ENCODE measurements at places on chromosomes 5 and 9. TPM values are rescaled to one million over a fixed set of nuclear protein-coding genes. Genes with fewer than 3 reads are reported as not detected.
A peak's percentile ranks its signal among the peaks of the same experiment; 100 is the strongest.

DNA sequence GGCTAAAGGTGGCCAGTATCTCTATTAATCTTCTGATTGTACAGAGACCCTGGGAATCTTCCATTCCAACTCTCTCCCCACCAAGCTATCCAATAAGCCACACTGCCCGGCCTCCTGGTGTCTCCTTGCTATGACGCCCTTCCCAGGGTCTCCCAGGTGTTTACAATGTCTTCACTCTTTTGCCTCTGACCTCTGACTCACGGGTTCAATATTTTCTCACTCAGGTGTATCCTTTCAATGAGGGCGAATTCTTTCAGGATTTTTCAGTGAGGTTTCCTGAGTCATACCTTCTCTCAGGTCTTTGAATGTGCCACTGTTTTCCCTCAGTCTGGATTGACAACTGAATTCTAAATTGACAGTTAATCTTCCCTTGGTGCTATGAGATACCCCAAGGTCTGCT, 53.7 kb upstream of the IRX4 start:
- peak; percentile 83 for DNase-seq

GRCh38 chr9:1455766-1456165, 405.6 kb downstream of the DMRT2 start:
- DNase-seq: no peak

Gene ZDHHC11
- total RNA-seq: 7.0 TPM

Gene MUSK
- not detected for total RNA-seq

Gene PRXL2C
- total RNA-seq: 17.0 TPM

Gene NOL8
- 41.8 TPM for total RNA-seq

DNA sequence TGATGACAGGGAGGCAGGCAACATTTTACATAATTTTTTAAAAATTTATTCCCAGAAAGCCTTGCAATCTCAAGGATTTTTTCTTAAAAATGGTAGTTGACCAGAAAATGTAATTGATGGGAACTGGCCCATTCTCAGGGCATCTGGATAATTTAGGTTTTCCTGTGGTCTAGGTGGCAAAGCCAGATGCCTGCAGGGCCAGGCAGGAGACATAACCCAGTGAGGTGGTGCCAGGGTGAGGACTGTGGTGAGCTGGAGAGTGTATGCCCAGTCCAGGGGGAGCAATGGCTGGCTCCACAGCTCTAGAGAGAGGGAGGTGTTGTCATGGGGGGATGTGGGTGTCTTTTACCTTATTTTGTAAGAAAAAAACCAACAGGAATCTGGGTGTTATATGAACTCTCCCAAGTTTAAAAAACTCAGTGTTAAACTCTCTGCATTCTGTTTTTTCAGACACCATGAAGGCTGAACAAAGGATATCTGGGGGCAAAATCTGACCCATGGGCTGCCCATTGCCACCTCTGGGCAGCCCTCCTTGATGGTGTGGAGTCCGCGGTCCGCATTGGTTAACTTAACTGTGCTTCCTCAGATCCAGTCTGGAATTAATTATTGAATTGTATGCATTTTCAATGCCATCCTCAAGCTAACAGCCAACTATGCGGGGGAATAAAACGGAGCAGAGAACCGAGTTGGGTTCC, 43.9 kb downstream of the BOD1 start:
- peak; percentile 57 for DNase-seq

- DNase-seq: peak; percentile 23
Observed at GRCh38 chr9:79028101-79028500, 543.7 kb upstream of the TLE4 start.

DNA sequence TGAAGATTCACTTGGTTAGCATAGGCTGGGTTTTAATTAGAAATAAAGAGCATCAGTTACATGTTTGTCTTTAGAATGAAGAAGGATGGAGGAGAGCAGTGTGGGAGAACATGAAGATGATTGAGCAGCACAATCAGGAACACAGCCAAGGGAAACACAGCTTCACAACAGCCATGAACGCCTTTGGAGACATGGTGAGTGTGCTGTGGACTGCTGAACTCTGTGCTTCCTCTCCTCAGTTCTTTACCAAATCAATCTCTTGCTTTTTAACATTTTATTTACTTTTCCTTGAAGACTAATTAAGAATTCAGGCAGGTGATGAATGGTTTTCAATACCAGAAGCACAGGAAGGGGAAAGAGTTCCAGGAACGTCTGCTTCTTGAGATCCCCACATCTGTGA, 38.2 kb upstream of the SPATA31E1 start:
- no peak for DNase-seq

DNA sequence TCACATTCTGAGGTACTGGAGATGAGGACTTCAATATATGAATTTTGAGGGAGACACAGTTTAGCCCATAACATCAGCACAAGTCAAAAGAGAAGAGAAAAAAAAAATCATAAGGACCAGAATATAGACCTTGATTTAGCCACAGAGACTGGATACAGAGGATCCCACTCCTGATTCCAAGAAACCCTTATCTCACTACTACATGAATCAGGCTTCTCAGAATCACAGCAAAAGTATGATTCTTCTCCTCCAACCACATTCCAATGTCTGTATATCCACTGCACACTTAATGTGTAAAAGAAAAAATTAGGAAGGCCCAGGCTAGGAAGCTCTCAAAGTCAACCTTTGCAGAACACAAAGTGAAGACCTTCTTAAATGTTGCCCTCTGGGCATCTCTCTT, 610.9 kb downstream of the DTWD2 start:
- DNase-seq: no peak

GRCh38 chr9:95070549-95071021, 246.9 kb downstream of the FANCC start:
- no peak for DNase-seq

- no peak for DNase-seq
Observed at GRCh38 chr9:37382982-37383357, 39.5 kb upstream of the GRHPR start.

Gene SCGB3A2
- total RNA-seq: not detected

DNA sequence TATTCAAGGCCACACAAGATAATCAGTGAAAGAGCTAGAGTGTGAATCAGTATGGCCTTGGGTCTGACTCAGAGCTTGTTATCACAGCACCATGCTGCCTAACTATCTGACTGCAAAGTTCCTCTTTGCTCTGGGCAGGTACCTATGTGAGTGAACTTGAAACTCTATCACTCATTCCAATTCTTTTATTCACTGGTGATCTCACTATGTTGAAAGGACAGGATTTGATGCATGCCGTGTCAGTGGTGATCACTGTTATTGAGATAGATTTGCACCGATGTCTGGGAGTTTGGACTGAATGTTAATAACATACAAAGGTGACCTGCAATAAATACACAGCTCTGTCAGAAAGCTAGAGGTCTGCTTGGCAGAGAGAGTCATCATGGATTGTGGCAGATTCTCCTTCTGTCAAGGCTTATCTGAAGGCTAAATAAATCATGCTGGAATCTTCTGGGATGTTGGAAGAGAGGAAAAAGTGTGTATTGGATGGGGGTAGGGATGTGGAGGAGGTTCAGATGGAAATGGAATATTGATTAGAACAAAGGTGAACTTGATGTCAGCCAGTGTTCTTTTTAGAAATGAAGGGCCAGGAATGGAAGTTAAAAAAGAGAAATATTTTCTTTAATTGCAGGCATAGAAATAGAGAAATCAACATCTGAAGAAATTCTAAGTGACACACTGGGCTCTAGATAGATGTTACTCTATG, 91.8 kb upstream of the TNC start:
- no peak for DNase-seq

Gene IL5
- total RNA-seq: not detected

Data from MCF 10A (cell line).